Suppressor macrophage treated with lipopolysaccharide for 4 hours (primary cell): ENCODE measurements at places on chromosomes 13 and 19.

DNA sequence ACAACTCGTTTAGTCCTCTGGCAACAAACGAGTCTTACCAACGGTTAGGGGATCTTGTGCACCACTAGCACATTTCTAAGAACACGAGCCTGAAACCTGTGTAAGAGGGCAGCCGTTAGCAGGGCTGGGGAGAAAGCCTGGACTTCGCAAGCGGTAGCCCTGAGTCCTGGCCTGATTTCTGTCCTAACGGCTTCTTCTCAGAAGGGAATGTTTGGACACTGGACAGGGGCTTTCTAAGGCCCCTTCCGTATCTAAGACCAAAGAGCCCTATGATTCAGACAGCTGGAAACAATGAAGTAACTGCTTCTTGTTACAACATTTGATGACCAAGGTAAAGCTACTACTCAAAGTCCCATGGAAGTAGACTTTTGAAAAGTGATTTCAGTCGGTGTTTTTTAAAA is 2.2 kb downstream of the ANKRD10 start:
- peak; percentile 83 for DNase-seq

GRCh38 chr19:13152974-13153568 is 2.9 kb downstream of the IER2 start:
- DNase-seq: peak; percentile 99

- no peak for DNase-seq
Measured at GRCh38 chr13:67023130-67023876, 206.8 kb downstream of the PCDH9 start.

DNA sequence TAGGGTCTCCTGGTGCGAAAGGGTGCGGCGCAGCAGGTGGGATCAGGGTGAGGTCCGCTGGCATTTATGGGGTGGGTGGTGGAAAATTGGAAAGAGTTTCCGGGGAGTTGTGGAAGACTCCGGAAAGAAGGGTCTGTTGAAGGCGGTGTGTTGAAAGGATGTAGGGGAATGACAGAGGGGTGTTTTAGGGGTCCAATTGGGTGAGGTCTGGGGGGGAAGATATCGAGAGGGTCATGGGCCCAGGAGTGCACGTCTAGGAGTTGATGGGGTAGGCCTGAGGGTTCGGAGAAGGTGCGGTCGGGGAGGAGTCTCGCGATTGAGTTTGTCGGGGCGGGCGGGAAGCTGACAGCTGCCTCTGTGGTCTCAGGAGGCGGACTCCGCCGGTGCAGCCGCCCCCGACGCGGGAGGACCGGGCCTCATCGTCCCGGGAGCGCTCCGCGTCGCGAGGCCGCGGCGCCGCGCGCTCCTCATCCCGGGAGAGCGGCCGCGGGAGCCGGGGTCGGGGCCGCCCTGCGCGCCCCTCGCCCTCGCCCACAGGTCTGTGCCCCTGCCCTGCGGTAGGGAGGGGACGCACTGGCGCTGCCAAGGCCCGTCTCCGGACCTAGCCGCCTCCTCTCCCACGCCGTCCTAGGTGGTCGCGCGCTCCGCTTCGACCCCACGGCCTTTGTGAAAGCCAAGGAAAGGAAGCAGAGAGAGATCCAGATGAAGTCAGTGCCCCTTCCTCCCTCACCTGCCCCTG is 7.0 kb downstream of the PGLYRP1 start:
- no peak for DNase-seq

DNA sequence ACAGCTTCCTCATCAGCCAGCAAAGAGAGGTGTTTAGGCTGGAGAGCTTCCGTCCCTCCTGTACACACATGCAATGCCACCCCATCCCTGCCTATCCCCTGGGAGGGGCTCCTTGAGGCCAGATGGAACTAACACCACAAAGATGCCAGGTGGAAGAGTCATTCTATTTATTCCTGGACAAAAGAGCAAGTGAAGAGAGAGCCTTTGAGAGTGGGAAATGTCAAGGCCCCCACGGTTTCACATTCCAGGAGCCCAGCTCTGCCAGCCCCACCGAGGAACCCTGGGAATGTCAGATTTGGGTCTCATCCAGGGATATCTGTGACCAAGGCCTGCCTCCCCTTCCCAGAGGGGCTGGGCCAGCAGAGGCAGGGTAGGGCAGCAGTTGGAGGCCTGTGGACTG is 30.8 kb upstream of the IGFL1 start:
- no peak for DNase-seq

GRCh38 chr19:3184847-3185460 is 776 bp upstream of the NCLN start:
- no peak for DNase-seq

DNA sequence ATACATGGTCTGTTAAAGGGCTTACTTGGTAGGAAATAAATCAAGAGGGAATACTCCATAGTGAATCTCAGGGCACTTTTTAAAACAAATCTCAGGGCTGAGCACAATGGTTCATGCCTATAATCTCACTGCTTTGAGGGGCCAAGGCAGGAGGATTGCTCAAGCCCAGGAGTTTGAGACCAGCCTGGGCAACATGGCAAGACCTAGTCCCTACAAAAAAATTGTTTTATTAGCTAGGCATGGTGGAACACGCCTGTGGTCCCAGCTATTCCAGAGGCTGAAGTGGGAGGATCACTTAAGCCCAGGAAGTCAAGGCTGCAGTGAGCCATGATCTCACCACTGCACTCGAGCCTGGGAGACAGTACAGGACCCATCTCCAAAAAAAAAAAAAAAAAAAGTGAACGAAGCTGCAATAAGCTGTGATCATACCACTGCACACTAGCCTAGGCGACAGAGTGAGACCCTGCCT is 25.2 kb downstream of the ABCC4 start:
- DNase-seq: no peak

- DNase-seq: peak; percentile 32
Measured at GRCh38 chr13:41995946-41996345, 35.0 kb upstream of the VWA8 start.

GRCh38 chr13:85405316-85405897 is 393.8 kb downstream of the SLITRK6 start:
- no peak for DNase-seq

GRCh38 chr19:6313398-6313969 is 19.9 kb downstream of the ACER1 start:
- DNase-seq: no peak
